ENCODE measurements at places on chromosomes 3 and 15.

- DNase-seq: no peak
These were observed 22.7 kb downstream of the ABI3BP start for GRCh38 chr3:100970477-100970990.

GRCh38 chr3:79018265-79018664, 749.5 kb downstream of the ROBO1 start:
- DNase-seq: no peak

- DNase-seq: no peak
These were observed 37.3 kb upstream of the SLC6A11 start for GRCh38 chr3:10778492-10779292.

- DNase-seq: no peak
These were observed 107.4 kb downstream of the VGLL4 start for GRCh38 chr3:11536132-11536935.

DNA sequence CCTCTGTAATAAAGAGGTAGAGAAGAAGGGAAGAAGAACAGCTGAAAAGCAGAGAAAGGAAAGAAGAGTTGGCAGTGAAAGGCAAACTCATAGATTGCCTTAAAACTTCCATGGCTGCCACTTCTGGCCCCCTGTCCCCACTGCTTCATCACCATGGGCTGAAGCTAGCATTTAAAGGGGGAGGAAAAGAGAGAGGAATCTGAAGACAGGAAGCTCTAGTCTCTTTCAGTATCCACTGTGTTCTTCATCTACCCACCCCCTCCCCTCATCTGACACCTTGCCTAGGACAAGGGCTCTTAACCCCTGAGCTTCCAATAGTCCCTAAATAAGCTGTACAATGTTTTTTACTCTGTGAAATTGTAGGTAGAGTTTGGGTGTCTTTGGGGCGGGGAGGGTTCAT, 60.6 kb downstream of the ALCAM start:
- no peak for DNase-seq

- no peak for DNase-seq
These were observed 40.7 kb downstream of the RFT1 start for GRCh38 chr3:53089511-53089910.

GRCh38 chr3:51727500-51727899, 20.6 kb downstream of the GRM2 start:
- no peak for DNase-seq

DNA sequence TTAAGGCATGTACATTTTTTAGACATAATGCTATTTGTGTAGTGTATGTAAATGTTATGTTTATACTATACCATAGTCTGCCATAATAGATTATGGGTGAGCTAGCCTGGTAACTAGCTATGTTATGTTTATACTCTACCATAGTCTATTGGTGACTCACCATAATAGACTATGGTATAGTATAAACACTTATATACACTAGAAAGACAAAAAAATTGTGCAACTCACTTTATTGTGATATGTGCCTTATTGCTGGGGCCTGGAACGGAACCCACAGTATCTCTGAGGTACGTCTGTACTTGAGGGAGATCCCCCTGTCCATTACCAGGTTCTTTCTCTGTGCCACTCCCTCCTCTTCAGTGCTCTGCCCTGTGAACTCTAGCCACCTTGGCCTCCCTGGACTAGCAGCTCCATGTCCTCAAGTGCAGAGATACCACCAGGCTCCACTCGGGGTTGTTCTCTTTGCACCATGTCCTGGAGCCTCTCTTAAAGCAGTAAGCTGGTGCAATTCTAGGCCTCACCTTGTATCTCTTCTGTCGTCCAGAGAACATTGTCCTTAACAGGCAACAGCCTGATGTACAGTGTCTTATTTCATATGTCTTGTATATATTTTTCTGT, 60.8 kb upstream of the PXYLP1 start:
- DNase-seq: no peak
